ENCODE measurements at places on chromosomes 12 and 14.

GRCh38 chr12:45354399-45354798 is 138.5 kb downstream of the ANO6 start:
- DNase-seq = no peak

GRCh38 chr12:48943221-48943620 is 14.1 kb downstream of the ARF3 start:
- no peak for DNase-seq

DNA sequence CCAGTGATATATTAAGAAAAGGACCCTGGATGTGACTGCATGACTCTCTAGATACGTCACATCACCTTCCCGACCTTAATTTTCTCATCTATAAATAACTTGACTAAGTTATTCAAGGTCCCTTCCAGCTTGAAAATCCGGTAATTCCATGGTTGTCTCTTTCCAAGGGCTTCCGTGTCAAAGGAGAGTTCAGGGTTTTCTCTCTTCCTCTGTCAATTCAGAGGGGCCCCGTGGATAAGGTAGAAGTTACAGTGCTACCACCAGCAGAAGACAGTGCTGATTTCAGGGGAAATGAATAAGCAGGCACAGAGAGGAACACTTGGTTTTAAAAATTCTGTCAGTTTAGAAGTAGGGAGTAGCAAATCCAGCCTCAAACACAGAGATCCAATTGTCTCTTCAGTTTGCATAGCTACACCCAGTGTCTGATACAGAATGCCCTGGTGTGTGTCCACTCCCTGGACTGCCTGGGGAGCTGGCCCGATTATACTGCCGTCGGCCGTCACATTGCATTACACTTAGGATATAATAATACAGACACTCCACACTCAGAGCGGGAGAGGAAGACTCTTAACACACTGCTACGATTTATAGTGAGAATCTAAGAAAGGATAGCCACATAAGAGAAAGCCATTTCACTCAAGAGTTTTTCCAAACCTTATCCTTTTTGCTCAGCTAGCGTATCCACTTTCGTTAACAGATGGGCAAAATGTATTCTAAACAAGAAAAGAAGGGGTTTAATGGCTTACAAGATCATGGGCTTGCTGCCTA is 54.7 kb upstream of the GTF2A1 start:
- DNase-seq = no peak

DNA sequence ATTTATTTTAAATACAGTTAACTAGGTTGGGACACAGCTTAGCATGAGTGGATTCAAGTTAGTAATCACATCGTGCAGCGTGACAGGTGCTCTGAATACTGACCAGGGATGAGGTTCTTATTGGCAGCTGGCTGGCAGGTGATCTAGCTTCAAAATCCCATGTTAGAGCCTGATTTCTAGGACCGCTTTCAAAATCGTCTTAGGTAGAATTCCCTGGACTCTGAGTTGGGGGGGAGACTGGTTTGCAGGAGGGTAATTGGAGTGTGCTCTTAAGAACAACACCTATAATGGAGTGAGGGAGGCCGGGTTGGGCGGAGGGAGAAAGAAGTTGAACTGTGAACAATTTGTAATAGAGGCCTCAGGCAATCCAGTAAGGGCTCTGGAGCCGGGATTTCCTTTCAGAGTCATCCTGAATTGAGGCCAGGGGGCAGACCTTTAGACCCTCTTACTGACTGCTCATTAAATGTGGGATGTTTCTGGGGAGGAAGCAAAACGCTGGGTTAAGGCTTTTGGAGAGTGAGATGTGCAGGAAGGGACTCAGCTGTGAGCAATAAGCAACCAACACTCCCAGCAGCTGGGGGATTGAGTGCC is 874 bp upstream of the YARS2 start:
- no peak for DNase-seq

DNA sequence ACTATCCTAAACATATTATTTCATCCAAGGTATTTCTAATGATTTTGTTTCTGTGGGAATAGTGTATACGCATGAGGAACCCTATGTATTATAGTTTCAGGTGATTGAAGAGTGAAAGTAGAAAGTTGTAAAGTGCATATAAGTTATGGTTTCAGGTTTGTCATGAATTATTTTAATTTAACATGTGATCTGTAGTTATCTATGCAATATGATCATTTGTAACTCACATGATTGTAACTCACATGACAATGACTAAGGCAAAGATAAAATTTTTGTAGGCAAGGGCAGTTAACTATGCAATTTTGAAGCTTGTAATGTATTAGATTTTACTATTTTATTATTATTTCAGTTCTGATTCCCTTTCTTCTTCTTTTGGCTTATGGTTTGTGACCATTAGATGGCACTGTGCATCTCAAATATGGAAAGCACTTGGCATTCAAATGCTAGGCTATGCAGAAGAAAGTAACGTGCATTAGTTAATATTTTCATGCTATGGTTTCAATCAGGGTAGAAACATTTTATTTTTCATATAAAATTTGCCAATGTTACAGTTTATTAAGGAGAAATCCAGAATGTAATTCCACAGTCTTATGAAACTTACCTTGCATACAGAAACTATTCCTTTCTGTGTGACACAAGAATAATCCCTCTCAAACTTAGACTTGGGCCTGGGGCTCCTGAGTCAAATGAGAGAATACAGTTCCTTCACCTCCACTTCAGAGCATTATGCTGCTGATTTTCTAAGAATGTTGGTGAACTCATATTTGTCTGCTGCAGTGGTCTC is 15.8 kb upstream of the TMEM30B start:
- peak; percentile 14 for DNase-seq

- DNase-seq = no peak
Measured at GRCh38 chr12:97490141-97490540, 27.5 kb downstream of the RMST start.

All from effector CD4-positive, alpha-beta T cell (primary cell).